Stimulated activated CD8-positive, alpha-beta memory T cell treated with anti-CD3 and anti-CD28 coated beads, Interleukin-7, amount 100 ng/mL, for 24 hours (primary cell): ENCODE measurements at places on chromosomes 11 and 22.

- DNase-seq = no peak
These were observed 19.0 kb downstream of the RNF214 start for GRCh38 chr11:117251506-117251905.

- DNase-seq = no peak
These were observed 49.0 kb upstream of the TTC12 start for GRCh38 chr11:113265362-113265761.

GRCh38 chr11:3022300-3022967, 30.3 kb upstream of the NAP1L4 start:
- no peak for DNase-seq

- no peak for DNase-seq
These were observed 12.2 kb downstream of the BCL9L start for GRCh38 chr11:118913411-118914125.

GRCh38 chr11:7522121-7522520, 8.3 kb downstream of the PPFIBP2 start:
- DNase-seq = no peak

GRCh38 chr11:125451400-125452124, 44.5 kb downstream of the FEZ1 start:
- DNase-seq = no peak
